Caco-2 (cell line): ENCODE measurements at places on chromosomes 2 and 18. TPM values are rescaled to one million over a fixed set of nuclear protein-coding genes. Genes with fewer than 3 reads are reported as not detected.

The EVX2 gene
- 0.07 TPM in 1 of 2 replicates, not detected in the other for total RNA-seq

The SRD5A2 gene
- not detected in 2 replicates for total RNA-seq

The SCYGR2 gene
- total RNA-seq = not detected in 2 replicates

The ACP1 gene
- total RNA-seq = 166 and 193 TPM in 2 replicates

The RRM2 gene
- 160 and 169 TPM in 2 replicates for total RNA-seq

The CIB4 gene
- total RNA-seq = not detected in 2 replicates

The C2orf78 gene
- total RNA-seq = not detected in 2 replicates

The ANAPC1 gene
- 97.2 and 110 TPM in 2 replicates for total RNA-seq

DNA sequence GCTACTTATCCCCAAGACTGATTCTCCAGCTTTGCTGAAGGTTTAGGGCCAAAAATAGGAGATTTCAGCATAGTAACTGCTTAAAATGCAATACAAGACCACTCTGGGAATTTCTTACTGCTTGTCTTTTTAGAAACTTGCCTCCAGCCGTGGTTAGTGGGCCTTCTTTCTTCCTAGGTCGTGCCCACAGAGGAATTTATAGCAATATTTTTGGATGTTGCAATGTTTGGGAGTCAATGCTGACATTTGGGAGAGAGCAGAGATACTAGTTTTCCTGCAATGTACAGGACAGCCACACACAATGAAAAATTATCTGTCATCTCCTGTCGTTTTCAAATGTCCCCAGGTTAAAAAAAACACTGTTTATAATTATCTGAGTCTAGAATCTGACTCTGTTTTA lies 25.6 kb upstream of the CERS6 start:
- no peak for DNase-seq

DNA sequence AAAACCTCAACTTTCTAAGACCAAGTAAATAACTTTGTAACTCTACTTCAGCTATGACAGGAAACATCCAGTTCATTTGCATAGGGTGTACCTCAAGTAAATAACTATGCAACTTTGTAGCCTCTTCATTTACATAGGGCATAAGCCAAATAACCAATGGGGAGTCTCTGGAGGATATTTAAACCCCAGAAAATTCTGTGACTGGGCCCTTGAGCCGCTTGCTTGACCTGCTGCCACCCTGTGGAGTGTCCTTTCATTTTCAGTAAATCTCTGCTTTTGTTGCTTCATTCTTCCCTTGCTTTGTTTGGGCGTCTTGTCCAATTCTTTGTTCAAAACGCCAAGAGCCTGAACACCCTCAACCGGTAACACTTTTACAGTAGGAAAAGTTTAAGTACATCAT lies 1112.7 kb upstream of the NRXN1 start:
- no peak for DNase-seq

DNA sequence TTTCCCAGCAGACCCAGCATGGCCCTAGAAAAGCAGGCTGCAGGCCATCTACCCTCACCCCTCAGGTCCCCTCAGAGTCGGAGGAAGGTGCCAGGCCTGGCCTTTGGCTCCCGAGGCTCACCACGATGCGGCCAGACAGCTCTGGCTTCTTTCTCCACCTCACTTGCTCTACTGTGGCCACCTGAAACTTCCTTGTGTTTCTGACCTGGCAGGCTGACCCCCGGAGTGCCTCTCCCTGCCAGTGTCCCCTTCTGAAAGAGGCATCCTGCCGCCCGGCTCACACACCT lies 375.0 kb upstream of the HS6ST1 start:
- no peak for DNase-seq

DNA sequence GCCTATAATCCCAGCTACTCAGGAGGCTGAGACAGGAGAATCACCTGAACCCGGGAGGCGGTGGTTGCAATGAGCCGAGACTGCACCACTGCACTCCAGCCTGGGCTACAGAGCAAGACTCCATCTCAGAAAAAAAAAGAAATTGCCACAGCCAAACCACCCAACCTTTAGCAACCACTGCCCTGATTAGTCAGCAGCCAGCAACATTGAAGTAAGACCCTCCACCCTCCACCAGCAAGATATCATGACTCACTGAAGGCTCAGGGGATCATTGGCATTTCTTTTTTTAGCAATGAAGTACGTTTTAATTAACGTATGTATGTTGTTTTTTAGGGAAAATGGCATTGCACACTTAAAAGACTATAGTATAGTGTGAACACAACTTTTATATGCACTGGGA lies 349.1 kb upstream of the ACVR2A start:
- DNase-seq = no peak

- DNase-seq = no peak
Observed at GRCh38 chr2:240586919-240587800, 626 bp downstream of the CAPN10 start.

DNA sequence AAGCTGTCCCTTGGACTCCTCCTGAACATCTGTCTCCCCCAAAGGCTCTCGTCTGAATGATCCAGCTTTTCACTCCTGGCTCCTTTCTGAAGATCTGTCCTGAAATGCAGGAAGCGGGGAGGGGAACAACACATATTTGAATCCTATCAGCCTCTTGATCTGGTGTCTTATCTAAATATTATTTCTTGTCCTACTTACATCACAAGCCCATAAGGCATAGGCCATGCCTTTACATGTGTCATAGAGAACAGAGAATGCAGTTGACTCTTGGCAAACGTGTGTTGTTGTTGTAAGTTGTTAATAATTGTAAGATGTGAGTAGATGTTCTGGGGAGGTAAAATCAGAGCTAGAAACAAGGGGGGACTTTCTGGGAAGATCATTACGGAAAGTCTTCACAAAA lies 57.4 kb downstream of the GATA6 start:
- DNase-seq = no peak

DNA sequence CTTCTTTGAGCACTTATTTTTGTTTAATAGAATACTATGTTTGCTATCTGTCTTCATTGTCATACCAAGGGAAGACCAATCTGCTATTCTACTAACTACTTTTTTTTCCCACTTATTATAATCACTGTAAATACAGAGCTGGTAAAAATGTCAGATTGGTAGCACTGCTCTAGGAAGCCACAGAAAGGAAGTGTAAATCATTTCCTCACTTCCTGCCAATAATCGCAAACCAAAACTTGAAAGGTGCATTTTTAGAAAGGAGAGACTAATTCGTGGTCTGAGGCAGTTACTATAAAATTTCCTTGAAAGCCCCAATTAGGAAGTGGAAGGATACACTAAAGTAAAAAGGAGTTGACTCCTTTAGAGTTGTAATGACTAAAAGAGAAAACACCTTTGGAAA lies 13.9 kb upstream of the THSD7B start:
- no peak for DNase-seq

DNA sequence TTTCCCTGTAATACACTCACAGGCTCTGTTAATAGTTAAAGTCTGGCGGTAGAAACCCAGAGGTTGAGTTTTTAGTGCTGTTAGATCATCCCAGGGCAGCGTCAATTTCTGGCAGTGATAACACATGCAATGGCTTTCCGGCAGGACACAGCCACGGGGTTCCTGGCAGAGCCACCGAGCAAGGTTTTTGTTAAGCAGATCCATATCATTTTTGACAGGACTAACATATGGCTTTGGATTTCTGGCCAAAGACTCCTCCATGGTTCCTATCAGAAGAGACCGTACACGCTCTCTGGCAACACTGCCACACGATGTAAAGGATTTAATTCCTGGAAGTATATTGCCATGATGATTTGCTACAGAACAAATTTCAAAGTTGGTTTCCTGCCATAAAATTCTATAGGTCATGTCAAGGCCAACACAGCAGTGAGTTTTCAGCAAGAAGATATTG lies 854.3 kb downstream of the LRRTM4 start:
- DNase-seq = no peak

DNA sequence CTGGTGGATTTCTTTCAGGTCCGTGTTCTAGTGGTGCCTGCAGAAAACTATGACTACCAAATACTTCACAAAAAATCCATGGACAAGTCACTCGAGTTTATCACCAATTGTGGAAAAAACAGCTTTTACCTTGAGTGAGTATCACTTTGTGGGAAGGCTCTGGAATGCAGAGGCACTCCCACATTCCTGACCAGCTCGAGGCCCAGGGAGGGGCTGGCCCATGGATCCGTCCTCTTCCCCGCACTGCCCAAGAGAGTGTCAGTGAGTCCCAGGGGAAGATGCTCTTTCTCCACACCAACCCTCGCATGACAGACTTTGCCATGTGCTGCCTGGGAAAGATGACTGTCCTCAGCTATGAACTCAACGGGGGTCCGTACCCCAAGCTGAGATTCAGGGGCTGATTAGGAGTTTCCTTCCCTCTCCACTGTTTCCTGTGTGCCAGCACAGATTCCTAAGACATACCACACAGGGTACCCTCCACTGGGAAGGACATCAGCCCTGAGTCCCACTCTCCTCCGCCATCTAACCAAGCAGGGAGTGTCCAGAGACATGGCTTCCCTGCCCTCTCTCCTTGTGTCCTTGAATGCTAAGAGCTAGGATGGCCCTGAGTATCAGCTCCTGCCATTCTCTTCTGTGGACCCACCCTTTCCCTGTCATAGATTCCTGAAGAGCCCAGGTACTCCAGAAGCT lies 155.9 kb downstream of the LAMA3 start:
- peak; percentile 52 for DNase-seq

DNA sequence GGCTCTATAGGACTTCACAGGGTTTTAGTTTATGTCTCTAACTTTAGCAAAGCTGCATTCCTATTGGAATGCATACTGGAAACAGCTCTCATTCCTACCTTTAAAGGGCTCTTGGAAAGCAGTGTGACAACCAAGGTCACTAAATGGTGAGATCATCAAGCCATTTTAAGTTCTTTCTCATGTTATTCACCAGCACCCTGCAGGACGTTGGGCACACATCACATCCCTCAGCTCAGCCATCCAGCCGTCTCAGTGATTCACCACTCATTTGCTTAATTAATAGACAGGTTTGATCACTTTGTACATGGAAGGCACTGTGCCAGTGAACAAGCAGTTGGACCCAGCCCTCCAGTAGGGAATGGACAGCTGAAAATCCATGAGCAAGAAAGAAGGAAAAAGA lies 32.2 kb upstream of the RBM44 start:
- DNase-seq = no peak
